ENCODE measurements at places on chromosomes 13 and 19.

DNA sequence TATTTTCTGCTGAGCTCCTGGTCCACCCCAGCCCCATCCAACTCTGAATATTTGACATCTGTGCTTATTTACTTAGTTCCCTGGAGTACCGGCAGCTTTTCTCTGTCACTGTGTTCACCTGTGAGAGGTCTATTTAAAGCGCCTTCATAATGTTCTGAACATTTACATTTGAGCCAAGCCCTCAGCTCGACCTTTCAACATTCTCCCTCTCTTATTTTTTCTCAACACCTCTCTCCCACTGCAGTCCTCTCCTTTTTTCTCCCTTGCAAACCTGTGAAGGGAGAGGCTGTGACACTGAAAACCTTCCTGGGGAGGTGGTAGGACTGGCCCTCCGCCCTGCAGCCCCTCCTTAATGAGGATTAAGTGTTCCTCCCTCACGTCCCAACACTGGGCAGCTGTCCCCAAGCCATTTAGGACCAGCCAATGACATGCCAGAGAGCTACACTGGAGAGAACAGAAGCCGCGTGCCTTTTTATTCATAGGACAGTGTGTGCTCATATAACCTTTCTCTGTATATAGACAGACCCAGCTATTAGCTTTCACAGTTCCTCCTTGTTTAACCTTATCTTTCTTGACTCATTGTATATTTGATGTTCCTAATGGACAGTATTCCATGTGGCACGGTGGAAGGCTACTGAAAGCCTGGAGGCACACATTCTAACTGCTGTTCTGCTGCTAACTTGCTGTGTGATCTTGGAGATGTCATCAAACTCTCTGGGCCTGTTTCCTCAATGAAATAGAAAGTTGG is 134.8 kb downstream of the NUFIP1 start:
- DNase-seq, result peak; percentile 62

GRCh38 chr13:19634256-19634740 is 839 bp downstream of the MPHOSPH8 start:
- no peak for DNase-seq

DNA sequence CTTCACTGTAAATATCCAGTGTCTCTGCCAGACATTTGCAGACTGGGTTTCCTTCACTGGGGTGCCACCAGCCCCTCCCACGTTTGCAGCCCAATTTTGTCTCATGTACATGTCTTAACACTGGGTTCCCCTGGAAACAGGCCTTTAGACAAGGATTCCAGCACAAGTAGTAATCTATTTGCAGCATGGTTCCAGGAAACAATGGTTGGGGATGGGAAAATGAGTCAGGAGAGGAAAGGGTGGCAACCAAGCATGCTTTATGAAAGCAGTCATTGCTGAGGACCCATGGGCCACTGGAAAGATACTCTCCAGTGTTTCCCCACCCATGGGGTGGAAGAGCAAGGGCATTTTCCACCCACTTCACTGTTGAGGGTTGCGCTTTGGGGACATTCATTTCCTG is 53.6 kb upstream of the FARP1 start:
- no peak for DNase-seq

DNA sequence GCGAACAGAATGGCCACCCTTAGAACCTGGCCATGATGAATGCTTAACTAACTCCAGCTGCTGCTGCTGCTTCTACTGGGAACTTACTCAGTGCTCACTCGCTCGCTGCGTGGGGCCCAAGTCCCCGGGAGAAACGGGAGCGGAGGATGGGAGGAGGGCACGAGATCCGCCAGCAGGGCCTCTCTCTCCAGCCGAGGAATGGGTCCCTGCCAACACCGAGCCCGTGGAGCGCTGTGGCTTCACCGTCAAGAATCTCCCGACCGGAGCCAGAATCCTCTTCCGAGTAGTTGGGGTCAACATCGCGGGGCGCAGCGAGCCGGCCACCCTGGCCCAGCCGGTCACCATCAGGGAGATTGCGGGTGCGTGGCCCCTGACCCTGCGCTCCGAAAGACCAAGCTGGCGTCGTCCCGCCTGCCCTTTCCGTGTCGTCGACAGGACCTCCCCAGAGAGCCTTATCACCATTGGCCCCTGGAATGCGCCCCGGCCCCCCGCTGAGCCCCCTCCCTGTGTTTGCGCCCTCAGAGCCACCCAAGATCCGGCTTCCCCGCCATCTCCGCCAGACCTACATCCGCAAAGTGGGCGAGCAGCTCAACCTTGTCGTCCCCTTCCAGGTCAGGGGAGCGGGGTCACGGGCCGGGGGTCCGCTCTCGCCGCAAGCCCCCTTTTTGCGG is 17.8 kb upstream of the EMC10 start:
- no peak for DNase-seq

- no peak for DNase-seq
These were observed 65.2 kb downstream of the MICU2 start for GRCh38 chr13:21538753-21539152.

DNA sequence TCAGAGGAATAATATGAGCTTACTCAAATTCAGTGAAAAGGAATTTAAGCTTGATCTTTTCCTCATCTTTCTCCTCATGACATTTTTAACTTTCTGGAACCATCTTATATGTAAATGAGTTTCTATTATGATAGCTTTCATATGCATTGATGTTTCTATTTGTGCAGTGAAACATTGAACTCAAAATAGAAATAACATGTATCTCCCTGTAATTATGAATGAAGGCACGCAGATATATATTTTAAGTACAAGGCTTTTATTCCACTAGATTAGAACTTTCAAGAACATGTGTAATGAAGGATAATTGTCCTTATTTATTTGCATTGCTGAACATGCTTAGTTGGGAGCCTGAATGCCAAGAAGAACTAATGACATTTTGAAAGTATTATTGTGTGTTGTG is 1391.7 kb upstream of the MIR17HG start:
- DNase-seq, result no peak

DNA sequence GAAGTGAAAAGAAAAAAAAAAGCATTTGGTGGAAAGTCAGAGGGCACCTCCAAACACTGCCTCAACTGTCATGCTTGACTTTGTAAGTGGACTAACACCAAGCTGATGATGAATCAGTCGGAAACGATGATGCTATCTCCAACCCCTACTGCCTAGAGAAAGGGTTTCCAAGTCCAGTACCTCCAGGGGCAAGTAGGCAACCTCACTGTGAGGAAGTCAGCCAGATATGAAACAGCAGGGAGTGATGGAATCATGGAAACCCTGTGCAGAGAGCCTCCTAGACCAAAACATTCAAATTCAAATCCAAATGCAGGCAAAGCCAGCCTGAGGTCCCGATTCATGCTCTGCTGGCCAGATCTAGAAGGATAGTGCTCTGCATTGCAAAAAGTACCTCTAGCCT is 100.9 kb upstream of the SERP2 start:
- no peak for DNase-seq

- DNase-seq, result no peak
These were observed 220.3 kb downstream of the NBEA start for GRCh38 chr13:35162420-35162819.

- DNase-seq, result no peak
These were observed 113.7 kb downstream of the KL start for GRCh38 chr13:33129886-33130285.

DNA sequence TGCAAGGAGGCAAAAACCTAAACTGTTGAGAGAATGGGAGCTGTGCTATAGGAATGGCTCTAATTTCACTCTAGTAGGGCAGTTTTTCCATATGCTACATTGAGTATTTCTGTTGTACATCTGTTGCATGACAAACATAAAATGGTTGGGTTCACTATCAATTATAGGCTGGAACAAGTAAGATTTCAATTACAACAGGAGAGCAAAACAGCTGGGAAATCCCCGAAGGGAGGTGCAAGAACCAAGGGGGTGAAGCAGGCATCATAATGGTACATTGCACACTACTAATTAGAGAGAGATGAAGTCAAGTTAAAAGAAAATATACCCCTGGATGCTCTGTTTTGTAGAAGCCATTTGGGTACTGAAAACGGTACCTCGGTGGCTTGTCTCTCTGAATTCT is 389.5 kb downstream of the PCDH9 start:
- no peak for DNase-seq

DNA sequence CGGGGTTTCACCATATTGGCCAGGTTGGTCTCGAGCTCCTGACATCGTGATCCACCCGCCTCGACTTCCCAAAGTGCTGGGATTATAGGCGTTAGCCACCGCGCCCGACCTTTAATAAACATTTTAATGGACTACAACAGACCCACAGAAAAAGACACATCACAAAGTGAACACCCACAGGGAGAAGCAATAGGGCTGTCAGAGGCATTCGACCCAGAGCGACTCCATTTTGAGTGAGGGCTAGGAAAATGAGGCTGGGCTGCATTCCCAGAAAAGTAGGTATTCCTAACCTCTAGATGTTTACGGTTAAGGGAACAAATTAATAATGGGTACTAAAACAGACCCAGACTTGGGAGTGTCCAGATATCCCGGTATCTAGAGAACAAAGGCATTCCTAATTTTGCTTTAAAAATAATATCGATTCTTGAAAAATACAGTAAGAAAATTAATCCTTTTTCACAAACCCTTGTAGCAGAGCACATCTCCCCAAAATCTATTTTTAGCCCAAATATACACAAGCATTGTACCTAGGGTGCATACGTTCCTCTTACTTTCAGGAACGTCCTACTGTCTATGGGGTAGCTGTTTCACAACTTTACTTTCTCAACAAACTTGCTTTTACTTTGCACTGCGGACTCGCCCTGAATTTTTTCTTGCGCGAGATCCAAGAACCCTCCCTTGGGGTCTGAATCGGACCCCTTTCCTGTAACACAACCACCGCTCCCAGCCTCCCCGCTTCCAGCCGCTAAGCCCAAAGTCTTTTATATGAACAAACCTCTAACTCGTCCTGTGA is 811 bp upstream of the ZNF8 start:
- DNase-seq, result no peak

DNA sequence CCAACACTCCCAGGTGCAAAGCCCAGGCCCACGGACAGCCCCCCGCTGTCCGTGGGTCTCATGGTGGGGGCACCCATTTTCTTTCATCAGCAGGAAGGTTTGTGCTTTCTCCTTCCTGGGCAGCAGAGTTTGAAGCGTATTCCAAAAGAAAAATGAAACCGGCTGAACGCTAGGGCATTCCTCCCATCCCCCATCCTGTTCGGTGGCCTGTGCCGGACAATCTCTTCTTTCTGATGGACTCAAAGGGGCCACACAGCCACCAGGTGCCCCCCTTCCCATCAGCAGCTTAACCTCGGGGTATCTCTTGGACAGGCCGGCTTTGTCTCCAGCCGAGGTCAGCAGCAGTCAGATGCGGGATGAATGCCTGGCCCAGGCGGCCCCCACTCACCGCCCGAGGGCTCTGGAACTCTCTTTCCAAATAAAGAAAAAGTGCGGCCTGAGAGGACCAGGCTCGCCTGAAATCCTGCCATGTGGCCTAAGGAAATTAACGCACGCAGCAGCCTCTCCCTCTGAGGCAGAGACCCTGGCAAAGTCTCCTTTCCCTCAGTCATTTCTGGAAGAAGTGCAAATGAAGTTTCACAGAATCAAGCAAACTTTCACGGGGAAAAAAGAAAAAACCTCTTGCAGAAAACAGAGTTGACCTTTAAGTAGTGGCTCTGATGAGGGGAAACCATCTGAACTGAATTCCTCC is 67.8 kb downstream of the RASA3 start:
- DNase-seq, result peak; percentile 45

GRCh38 chr13:113616991-113617749 is 32.6 kb downstream of the TFDP1 start:
- no peak for DNase-seq

- DNase-seq, result no peak
These were observed 209.1 kb downstream of the OLFM4 start for GRCh38 chr13:53237696-53238095.

DNA sequence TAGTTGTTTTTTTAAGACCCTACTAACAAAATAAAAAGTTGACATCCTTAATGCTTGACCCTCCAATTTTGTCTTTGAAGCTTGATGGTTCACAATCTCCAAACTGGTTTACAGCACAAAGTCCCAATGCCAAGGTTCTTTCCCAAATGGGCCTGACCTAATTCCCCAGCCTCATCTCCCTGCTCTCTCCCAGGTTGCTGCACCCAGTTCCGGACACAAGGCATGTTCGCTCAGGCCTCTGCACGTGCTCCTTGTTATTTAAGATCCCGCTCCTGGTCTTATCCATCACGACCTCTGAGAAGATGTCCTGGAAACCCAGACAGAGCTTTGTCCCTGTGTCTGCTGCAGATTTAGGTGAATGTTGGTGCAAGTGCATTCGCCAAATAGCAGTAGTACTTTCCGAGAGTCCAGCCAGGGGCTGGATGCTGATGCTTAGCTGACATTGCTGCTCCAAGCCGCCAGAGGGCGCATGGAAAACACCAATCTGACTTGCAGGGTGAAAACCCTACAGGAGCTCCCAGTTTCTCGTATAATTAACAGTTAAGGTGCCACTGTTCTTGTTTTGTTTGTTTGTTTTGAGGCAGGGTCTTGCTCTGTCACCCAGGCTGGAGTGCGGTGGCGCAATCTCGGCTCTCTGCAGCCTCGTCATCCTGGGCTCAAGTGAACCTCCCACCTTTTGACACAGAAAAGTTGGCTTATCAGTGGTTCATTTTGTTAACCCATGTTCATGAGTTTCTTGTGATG is 18.5 kb downstream of the LYPD3 start:
- DNase-seq, result peak; percentile 43

GRCh38 chr19:46830864-46831263 is 19.8 kb downstream of the AP2S1 start:
- no peak for DNase-seq

DNA sequence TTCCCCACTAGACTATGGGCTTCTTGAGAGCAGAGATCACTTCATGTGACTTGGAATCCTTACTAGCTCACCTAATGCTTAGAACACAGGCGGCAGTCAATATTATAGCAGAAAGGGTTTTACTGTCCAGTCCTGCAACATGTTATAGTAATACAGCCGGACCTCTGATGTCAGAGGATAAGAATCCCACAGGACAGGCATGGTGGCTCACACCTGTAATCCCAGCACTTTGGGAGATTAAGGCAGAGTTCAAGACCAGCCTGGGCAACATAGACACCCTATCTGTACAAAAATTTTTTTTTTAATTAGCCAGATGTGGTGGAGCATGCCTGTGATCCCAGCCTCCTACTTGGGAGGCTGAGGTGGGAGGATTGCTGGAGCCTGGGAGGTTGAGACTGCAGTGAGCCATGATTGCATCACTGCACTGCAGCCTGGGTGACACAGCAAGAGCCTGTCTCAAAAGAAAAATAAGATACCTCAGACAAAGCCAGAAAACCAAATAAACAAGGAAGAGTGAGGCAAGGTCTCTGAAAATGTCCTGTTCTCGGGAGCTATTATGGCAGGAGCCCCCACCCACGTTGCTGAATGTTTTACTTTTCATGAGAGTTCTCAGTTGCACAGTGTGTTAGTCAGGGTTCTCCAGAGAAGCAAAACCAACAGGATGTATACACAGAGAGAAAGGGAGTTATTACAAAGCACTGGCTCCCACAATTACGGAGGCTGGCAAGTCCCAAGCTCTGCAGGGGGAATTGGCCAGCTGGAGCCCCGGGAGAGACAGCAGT is 100.8 kb downstream of the UBL3 start:
- DNase-seq, result no peak

GRCh38 chr19:10145031-10145430 is 25.3 kb upstream of the EIF3G start:
- DNase-seq, result no peak

GRCh38 chr19:3625996-3626472 is 556 bp downstream of the CACTIN start:
- no peak for DNase-seq

All from SHP77 (cell line).